NCI-H187 (cell line): ENCODE measurements at places on chromosomes 1 and 21.

DNA sequence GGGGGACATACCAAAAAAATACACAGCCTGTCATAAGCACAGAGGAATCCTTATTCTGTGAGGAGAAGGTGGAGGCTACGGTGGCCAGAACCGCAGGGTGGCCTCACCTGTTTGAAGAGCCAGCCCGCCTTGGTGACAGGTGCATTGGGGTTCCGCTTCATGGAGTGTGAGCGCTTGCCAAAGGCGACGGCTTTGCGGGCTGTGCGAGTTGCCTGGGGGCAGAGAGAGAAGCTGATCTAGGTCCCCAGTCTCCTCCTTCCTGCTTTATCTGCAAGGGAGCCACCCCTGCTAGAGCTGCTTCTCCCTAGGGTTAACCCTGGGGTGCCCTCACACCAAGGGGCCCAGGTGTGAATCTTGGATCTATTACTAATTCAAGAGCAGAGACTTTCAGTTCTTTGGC lies 54.3 kb upstream of the GOLT1A start:
- DNase-seq: peak; percentile 91

GRCh38 chr1:169795687-169796086 lies 980 bp upstream of the METTL18 start:
- DNase-seq: no peak

GRCh38 chr21:18155508-18156193 lies 89.0 kb upstream of the CHODL start:
- no peak for DNase-seq

DNA sequence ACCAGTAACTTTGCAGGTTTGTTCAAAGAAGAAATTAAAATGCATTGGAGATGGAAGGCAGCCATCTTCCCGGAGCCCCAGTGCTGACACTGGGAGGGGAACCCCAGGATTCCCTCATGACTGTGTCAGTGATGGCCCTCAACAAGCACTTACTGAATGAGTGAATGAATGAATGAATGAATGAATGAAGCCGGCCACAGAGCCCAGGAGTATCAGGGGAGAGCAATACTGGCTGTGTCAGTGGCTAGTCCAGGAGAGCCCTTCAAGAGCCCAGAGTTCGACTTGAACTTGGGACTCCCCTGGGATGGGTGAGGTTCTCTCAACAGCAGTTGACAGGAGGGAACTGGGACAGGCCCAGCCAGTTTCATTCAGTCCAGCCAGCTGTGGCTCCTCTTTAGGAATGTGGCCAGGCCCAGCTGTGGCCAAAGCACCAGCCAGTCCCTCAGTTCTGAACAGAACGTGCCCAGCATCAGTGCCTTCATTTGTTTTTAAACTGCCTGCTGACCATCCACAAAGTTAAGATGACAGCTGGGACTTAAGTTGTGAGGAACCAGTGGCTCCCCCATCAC lies 9.2 kb upstream of the ERG start:
- DNase-seq: no peak

DNA sequence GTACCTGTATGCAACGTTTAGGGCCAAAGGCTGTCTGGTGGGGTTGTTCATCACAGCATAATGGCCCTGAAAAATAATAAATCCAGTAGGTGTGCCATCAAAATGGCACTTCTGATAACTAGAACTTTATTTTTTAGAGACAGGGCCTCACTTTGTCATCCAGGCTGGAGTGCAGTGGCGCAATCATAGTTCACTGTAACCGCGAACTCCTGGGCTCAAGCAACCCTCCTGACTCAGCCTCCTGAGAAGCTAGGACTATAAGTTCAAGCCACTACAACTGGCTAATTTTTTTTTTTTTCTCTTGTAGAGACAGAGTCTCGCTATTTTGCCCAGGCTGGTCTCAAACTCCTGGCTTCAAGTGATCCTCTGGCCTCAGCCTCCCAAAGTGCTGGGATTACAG lies 4.7 kb downstream of the SNAPIN start:
- no peak for DNase-seq

DNA sequence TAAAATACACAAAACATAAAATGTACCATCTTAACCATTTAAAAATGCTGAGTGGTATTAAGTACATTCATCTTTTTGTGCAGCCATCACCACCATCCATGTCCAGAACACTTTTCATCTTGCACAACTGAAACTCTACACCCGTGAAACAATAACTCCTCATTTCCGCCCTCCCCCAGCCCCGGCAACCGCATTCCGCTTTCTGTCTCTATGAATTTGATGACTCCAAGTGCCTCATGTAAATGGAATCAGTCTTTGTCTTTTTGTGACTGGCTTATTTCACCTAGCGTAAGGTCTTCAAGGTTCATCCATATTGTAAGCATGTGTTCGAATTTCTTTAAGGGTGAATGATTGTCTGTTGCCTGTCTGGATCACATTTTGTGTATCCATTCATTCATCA lies 37.2 kb downstream of the SCCPDH start:
- DNase-seq: peak; percentile 20

GRCh38 chr21:25296252-25296651 lies 311.0 kb downstream of the MRPL39 start:
- DNase-seq: no peak

GRCh38 chr1:209728466-209728865 lies 23.8 kb downstream of the HSD11B1 start:
- DNase-seq: no peak

- no peak for DNase-seq
These were observed 6.2 kb downstream of the CSRP1 start for GRCh38 chr1:201500670-201501120.

GRCh38 chr1:87212431-87213134 lies 116.1 kb upstream of the LMO4 start:
- DNase-seq: no peak

- no peak for DNase-seq
These were observed 2.3 kb downstream of the EVA1C start for GRCh38 chr21:32414579-32415358.
